Spinal cord (tissue), 10 donors: ENCODE measurements at places on chromosomes 13 and 19. TPM values are rescaled to one million over a fixed set of nuclear protein-coding genes. Genes with fewer than 3 reads are reported as not detected.

The EDNRB gene
- 324 TPM for polyA plus RNA-seq

- DNase-seq, result no peak
These were observed 18.4 kb downstream of the SBNO2 start for GRCh38 chr19:1155352-1156304.

DNA sequence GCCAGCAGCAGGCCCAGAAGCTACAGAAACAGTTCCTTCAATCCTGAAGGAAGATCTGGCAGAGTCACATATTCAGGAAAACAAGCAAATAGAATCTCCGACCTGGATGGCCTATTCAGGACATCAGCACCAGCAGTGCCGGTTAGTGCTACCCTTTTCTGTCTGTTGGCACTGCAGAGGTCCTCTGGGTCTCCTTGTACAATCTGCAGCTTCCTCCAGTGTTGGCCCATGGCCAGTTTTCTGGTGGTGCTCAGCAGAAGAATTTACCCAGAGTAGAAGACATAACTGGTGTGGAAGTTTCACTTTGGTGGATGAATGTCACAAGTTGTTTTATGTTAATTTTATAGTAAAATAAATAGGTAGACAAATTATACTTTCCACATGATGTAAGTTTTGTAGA, 498.1 kb downstream of the COG6 start:
- DNase-seq, result no peak

GRCh38 chr13:38875186-38875875, 115.3 kb downstream of the STOML3 start:
- DNase-seq, result peak; percentile 8

The WTIP gene
- polyA plus RNA-seq, result 36.5 TPM

DNA sequence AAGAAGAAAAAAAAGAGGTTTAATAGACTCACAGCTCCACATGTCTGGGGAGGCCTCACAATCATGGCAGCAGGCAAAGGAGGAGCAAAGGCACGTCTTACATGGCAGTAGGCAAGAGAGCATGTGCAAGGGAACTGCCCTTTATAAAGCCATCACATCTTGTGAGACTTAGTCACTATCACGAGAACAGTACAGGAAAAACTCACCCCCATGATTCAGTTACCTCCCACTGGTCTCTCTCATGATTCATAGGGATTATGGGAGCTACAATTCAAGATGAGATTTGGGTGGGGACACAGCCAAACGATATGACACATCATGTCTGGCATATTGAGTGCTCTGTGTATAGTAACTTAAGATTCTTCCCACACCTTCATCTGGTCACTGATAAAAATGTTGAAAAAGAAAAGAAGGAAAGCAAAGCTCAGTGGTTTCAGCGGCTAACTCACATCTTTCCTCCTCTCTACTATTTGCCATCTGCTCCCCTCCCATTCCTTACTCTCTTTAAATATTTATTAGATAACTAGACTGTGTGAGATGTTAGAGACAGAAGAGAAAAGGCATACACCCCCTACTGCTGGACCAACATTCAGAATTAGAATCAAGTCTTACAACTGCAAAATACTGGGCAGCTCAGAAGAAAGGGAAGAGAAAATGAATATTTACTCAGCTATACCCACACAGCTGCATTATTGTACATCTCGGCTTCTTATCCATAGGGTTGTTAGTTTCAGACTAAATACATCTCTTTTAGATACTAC, 60.1 kb upstream of the AKAP11 start:
- no peak for DNase-seq

GRCh38 chr13:27280009-27280656, 9.5 kb downstream of the RASL11A start:
- DNase-seq, result no peak

DNA sequence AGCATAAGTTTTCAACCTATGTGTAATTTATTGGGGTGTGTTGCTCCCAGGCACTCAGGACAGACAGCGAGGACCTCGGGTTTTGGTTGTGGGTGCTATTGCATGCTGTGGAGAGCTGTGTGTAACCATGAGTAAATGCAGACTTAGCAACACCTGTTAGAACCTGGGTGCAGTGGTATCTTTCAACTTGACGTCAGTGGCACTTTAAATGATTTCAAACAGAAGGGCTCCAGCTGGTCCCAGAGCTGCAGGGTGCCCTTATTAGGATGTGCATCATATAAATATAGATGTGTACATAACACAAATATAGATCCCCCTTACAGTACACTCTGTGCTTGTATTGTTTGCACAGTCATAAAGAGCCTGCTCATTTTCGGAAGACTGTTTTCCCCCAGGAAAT, 228.3 kb upstream of the IRS2 start:
- DNase-seq, result no peak

DNA sequence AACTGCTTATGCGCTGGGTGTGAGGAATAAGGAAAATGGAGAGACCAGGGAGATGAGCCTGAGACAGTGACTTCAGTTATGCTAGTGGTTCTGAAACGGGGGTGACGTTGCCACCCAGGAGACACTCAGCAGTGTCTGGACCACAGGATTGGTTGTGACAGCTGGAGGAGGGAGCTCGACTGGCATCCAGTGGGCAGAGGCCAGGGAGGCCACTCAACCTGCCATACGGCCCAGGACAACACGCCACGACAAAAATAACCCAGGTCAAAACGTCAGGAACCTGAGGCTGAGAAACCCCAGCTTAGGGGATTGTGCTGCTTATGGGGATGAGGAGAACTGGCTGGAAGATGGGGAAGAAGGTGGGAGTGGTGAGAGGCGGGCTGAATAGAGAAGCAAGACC, 10.4 kb downstream of the ZSCAN5A start:
- DNase-seq, result no peak

- DNase-seq, result no peak
These were observed 23.5 kb downstream of the KCTD15 start for GRCh38 chr19:33819880-33820781.

DNA sequence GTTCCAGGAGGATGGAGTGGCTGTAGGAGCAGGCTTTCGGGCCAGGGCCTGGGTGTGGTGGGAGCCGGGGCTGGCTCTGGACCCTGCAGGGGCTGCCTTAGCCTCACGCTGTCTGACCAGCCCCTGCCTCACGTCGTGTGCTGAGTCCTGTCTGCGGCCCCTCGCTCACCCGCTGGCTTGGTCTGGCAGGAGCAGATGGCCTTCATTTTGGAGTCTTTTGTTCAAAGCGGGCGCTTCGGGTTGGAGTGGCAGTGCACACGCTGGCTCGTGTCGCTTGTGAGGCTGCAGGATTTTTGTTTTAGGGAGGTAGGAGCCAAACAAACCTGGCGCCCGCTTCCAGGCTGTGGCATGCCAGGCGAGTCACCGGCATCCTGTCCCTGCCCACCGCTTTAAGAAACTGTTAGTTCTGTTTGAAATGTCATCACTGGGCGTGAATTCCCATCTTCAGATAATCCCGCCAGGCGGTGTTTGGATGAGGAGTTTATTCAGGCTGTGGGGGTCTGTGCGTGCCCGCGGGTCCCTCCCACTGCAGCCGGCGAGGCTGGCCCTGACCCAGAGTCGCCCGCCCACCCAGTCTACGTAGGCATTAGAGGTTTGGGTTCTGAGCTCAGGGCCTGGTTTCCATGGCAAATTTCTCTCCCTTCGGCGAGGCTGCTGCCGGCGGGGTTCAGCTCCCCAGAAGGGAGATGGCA, 89.8 kb downstream of the KDM4B start:
- no peak for DNase-seq

DNA sequence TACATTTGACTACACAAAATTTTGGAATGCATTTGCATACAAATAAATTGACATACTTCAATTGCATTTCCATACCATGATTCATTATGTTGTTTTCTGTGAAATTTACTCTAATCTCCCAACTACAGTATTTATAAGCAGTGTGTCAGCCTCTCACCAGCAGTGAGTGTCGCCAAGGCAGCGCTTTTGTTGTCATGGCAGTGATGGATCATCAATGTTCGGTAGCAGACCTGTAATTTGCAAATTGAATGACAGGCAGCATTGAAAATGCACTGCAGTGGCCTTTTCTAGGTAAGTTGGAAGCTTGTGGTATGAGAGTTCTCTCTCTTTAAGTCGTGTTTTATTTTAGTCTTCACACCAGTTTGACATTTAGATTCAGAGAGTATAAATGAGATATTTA, 534.1 kb downstream of the PCDH17 start:
- peak; percentile 36 for DNase-seq

The PDX1 gene
- not detected for polyA plus RNA-seq

GRCh38 chr13:21637296-21637695, 33.3 kb upstream of the MICU2 start:
- DNase-seq, result no peak

DNA sequence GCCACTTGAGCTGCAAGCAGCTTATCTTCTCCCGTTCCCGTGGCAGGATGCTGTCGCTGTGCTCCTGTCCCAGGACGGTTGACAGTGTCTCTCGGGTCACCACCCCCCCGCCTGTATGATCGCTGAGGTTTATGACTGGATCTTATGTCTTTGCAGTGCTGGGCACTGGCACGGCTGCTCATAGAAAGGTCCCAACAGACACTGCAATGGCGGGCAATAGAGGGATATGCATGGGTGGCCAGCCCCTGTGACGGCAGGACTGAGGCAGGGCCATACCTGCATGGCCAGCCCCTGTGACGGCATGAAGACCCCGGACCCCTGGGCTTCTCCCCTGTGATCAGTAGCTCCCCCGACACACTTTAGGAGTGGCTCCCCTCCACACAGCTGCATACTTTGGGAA, 307.2 kb downstream of the TEX29 start:
- no peak for DNase-seq

The CAPS gene
- polyA plus RNA-seq, result 44.6 TPM

The CYP4F3 gene
- polyA plus RNA-seq, result 0.14 TPM

- DNase-seq, result no peak
These were observed 723.7 kb upstream of the SLITRK1 start for GRCh38 chr13:84605927-84606326.

- DNase-seq, result no peak
These were observed 6.7 kb downstream of the TMTC4 start for GRCh38 chr13:100667894-100668293.

The PLIN5 gene
- polyA plus RNA-seq, result 18.5 TPM

DNA sequence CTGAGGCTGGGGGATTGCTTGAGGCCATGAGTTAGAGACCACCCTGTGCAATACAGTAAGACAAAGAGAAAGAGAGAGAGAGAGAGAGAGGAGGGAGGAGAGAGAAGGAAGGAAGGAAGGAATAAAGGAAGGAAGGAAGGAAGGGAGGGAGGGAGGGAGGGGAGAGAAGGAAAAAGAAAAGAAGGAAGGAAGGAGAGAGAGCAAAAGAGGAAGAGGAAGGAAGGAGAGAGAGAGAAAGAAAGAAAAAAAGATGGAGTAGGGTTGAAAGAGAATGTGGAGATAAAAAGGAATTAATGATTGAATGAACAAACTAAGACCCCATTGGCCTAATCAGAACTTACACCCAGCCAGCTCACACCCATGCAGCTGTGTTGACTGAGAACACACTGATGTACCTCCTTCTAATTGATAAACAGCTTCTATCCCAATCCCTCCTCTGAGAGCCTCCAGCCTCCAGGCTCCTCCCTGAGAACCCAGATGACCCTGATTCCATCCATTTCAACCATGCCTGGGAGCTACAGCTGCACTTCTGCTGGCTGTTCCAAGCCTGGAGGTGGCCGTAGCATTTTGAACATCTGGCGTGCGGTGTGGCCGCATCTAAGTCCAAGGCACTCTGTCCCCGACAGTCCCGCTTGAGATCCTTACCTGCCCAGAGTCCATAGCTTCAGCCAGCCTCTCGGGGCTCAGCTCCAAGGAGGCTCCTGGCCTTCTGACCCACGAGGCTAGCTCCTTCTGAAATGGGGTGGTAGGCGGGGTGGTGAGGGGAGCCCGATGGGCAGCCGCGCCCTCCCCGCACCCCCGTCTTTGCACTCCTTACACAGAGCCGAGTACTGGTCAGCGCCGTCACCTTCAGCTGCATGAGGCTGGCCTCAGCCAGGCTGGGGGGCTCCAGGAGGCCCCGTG, 1.1 kb downstream of the PRODH2 start:
- no peak for DNase-seq

DNA sequence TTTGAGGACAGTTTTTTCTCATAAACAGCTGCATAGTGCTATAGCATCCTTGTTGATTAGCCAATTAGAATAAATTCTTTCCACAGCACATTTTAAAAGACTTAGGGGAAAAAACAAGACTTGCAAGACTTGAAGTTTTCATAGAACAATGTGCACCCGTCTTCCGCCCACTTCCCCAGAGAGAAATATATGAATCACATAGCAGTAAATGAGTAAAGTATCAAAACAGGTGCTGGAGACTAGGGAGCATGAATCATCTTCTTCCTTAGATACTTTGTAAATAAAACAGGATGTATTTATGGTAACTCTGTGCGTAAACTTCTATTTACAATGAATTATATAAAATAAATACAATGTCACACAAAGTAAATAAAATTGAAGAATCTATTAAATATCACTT, 75.1 kb downstream of the COL4A2 start:
- DNase-seq, result no peak
